Subcutaneous preadipocyte (primary cell): ENCODE measurements at places on chromosomes 6 and 20. TPM values are rescaled to one million over a fixed set of nuclear protein-coding genes. Genes with fewer than 3 reads are reported as not detected.

The MMP24 gene
- total RNA-seq: under 0.01 TPM in 2 replicates

The SRF gene
- 13.6 and 27.0 TPM in 2 replicates for total RNA-seq

The COL11A2 gene
- total RNA-seq: under 0.01 and 0.20 TPM in 2 replicates

The CCN6 gene
- total RNA-seq: not detected in 2 replicates

The SSTR4 gene
- total RNA-seq: not detected in 2 replicates

The SYNDIG1 gene
- total RNA-seq: under 0.01 TPM in 1 of 2 replicates, not detected in the other

The XKR7 gene
- not detected in 2 replicates for total RNA-seq

The RIPOR2 gene
- 0.20 and 1.1 TPM in 2 replicates for total RNA-seq
